Psoas muscle (tissue), 8 donors: ENCODE measurements at places on chromosomes 11 and 22.

- no peak for DNase-seq
Measured at GRCh38 chr11:126919147-126919823, 81.3 kb downstream of the KIRREL3 start.

- DNase-seq: no peak
Measured at GRCh38 chr11:59204746-59205145, 8.0 kb downstream of the MPEG1 start.

DNA sequence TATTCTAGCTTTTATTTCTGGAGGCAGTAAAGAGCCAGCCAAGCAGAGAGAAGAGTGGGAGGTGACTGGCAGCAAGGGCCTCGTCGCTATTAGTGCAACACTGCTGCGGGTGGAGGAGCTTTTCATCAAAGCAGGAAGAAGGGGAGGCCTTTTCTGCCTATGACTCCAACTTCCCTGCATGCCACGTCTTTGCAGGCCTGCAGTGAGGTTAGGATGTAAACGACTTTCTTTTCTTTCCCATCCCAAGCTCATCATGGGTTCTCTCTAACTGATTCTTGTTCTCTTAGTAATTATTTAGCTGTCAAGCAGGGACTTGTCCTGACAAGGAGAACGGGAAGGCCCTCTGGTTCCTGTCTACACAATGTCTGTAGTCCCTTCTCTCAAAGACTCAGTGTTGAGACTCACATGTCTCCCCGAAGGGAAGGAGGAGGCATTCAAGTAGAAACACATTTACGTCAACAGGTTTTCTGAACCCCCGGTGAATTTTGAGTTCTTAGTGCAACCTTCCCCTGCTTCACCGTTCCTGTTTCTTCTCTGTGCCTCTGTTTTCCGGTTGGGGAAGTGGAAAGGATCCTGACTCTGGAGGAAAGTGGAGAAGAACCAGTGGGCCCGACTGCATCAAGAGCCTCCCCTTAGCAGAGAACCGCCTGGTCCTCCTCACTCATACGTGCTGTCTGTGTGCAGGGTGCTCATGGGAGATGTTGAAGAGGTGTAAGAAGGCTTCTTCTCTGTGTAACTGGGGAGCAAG is 56.9 kb downstream of the PACS1 start:
- peak; percentile 60 for DNase-seq

DNA sequence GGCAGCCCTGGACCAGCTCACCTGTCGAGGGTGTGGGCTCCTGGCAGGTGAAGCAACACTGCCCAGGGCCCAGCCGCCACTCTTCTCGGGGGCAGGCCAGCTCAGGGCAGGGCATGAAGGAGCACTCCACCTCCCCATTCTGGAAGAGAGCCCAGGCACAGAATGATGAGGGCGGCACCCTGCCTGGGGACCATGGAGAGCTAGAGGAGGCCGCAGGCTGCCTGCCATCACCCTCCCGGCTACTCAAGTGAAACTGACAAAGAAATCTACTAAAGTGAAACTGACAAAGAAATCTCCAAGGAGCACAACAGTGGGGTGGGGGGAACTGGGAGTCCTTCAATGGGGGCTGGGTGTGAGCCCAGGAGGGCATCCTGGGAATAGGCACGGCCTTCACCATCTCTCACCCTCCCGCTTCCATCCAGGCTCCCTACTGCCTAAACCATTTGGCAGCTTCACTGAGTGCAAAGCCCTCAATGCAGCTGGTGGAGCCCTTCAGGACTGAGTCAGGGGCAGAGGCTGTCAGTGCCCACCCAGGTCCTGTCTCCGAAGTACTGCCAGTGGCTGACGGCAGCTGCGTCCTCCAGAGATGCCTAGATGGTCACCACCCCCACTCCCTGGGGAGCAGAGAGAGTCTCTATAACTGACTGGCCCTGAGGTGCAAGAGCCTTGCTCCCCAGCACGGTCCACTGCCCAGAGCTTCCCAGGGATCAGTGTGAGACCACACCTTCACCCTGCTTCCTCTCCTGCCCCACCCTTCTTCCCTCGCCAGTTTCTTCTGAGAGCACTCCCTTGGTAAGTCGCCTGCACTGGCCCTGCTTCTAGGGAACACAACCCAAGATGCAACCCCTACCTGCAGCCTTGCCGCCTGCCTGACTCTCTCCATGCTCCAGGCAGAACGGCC is 21.7 kb downstream of the VWCE start:
- no peak for DNase-seq

GRCh38 chr11:44301564-44302271 is 8.2 kb downstream of the ALX4 start:
- DNase-seq: no peak

DNA sequence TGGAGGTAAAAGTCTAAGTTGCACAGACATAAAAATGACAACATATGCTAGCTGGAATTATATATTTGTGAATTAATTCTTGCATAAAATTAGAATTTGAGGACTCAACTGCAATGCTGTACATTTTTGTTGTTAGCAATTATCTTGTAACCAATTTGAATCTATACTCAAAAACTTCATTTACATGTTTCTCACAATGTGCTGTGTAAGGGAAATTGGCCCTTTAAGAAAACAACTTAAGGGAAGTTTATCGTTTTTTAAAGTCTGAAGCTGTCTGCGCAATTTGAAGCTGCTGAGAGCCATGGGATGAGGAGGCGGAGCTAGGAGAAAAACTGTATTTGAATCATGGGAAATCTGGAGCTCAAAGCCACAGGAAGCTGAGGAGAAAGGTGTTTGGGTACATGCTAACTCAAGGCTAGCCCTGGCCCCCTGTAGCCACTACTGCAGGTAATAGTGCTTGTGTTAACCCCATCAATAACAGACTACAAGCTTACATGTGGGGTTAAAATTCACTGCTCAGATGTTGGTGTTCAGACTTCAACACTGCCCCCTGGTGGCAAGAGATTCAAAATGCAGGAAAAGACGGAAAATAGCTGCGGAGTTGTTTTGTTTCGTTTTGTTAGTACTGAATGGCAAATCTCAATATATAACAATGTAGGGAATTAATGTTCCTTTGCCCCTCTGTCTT is 126.1 kb downstream of the BRD1 start:
- no peak for DNase-seq

GRCh38 chr11:60145677-60146076 is 37.2 kb downstream of the MS4A6A start:
- DNase-seq: no peak
